Stimulated activated CD4-positive, alpha-beta T cell treated with anti-CD3 and anti-CD28 coated beads, Interleukin-4, amount 100 ng/mL, for 24 hours (primary cell): ENCODE measurements at places on chromosomes 16 and 17.

DNA sequence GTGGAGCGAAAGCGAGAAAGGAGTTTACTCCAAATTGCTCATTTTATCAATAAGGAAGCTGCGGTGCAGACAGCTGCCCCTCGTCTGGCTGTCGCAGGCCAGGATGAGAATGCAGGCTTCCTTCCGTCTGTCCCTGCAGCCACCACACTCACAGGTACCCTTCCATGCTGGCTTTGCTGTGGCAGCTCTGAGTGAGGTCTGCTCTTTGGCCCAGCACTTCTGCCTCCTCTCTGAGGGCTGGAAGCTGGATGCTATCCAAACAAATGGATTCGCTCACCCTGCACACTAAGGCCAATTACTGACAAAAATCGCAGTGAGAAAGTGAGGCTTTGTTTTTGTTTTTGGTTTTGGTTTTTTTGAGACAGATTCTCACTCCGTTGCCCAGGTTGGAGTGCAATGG lies 7.0 kb downstream of the ARMC7 start:
- DNase-seq, result no peak

DNA sequence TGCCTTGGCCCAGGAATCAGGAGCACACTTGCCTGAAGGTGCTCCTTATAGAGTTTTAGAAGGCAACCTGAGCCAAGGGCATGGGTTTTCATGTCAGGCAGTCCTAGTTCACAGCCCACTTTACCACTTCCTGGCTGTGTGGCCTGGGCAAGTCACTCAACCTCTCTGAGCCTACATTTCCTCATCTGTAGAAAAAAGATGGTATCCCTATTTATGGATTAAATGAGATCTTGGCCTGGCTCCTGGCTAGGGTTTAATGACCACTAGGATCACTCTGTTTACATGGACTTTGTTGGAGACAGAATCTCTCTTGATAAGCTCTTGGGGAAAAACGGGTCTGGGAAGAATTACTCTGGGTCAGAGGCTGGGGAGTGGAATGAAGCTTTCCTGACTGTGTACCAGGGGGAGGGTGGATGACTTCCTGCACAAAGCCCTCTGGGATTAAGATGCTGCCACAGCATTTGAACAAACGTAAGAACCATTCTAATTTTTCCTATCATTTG lies 2.3 kb downstream of the MT2A start:
- no peak for DNase-seq

- no peak for DNase-seq
These were observed 31.4 kb upstream of the CDC42EP4 start for GRCh38 chr17:73343168-73343634.

GRCh38 chr17:82794781-82795482 lies 43.1 kb downstream of the TBCD start:
- DNase-seq, result no peak

GRCh38 chr16:66308096-66308495 lies 58.4 kb upstream of the CDH5 start:
- no peak for DNase-seq

DNA sequence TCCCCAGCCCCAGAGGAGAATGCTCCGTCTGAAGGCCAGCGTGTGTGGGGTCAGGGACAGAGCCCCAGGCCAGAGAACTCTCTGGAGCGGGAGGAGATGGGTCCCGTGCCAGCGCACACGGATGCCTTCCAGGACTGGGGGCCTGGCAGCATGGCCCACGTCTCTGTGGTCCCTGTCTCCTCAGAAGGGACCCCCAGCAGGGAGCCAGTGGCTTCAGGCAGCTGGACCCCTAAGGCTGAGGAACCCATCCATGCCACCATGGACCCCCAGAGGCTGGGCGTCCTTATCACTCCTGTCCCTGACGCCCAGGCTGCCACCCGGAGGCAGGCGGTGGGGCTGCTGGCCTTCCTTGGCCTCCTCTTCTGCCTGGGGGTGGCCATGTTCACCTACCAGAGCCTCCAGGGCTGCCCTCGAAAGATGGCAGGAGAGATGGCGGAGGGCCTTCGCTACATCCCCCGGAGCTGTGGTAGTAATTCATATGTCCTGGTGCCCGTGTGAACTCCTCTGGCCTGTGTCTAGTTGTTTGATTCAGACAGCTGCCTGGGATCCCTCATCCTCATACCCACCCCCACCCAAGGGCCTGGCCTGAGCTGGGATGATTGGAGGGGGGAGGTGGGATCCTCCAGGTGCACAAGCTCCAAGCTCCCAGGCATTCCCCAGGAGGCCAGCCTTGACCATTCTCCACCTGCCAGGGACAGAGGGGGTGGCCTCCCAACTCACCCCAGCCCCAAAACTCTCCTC lies 10.4 kb downstream of the CX3CL1 start:
- no peak for DNase-seq

- no peak for DNase-seq
These were observed 940.4 kb downstream of the KCNJ2 start for GRCh38 chr17:71109697-71110096.

DNA sequence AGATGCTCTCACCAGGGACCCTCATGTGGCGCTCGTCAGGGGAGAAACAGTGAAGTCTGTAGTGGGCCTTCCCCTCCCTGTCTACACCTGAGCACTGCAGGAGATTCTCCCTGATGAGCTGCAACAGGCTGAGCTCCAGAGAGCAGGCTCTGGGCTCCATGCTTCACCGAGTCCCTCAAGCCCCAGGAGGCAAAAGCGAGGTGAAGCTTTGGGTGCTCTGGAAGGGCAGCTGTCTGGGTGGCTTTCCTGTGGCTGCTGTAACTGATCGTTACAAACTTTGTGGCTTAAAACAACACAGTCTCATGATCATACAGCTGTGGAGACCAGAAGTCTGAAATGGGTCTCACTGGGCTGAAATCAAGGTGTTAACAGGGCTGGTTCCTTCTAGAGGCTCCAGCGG lies 12.1 kb upstream of the CD300LD start:
- no peak for DNase-seq

DNA sequence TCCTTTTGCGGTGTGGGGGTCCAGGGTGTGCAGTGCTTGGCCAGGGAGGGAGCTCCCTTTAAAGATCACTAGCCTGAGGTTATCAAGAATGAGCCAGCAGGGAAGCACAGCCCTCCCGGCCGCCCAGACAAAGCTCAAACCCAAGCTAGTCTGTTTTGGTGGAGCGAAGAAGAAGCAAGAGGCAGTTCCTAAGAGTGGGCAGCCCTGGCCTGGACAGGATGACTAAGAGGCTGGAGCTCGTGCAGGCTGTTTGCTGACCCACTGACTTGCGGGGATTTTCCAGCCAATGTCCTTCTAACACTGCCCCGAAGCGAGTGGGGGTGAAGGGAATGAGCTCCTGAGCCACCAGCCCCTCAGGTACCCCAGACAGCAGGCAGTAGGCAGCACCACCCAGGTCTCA lies 134.4 kb downstream of the COPRS start:
- DNase-seq, result no peak

DNA sequence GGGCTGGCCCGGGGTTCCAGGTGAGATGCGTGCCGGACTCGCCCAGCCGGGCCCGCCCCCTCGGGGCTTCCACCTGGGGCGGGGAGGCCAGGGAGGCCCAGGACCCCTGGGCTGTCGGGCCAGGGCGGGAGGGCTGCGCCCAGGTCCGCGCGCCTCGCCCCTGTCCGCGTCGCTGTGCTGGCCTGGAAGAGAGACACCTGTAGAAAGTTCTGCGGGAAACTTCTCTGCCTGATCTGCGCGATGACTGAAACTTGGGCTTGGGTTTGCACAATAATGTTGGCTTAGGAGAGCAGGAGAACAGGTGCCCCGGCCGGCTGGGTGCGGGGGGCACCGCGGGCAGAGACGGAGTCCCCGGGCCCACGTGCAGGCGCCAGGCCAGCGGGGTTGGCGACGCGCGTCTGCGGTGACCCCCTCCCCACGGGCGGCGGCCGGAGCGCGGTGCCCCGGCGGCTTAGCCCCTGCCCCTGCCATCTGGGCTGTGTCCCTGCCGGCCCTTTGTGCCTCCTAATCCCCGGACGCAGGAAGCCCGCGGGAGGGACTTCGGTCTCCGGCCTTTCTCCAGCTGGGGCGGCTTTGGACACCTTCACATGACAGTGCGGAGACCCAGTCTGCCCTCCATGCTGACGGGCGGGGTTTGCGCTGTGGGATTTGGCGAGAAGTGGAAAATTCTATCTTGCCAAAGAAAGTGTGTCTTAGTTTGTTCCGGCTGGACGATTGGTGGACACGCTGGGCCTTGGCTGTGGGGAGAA lies 483 bp downstream of the LLGL2 start:
- no peak for DNase-seq

- DNase-seq, result no peak
These were observed 41.0 kb downstream of the STAT3 start for GRCh38 chr17:42347198-42347597.
